Urothelium cell line (cell line): ENCODE measurements at places on chromosomes 13 and 19.

DNA sequence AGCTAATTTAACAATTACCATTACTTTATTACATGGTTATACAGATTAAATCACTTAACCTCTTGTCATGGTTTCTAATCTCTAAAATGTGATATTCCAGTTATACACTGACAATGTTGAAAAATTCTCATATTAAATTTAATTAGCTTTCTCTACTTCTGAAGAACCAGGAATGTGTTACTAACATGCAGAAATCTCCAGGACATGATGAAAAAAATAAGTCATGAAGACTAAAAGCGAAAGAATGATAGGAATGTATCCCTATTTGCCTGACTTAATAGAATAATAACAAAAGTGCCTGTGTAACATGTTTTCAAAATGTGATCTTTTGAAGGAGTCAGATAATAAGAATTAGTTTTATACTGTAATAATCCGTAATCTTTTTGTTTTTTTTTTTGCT is 2823.7 kb upstream of the PCDH20 start:
- peak; percentile 2 for DNase-seq

GRCh38 chr19:8240274-8241229 is 31.4 kb downstream of the CERS4 start:
- DNase-seq: peak; percentile 92

- no peak for DNase-seq
These were observed 9.9 kb upstream of the ZNF90 start for GRCh38 chr19:20067943-20068342.

DNA sequence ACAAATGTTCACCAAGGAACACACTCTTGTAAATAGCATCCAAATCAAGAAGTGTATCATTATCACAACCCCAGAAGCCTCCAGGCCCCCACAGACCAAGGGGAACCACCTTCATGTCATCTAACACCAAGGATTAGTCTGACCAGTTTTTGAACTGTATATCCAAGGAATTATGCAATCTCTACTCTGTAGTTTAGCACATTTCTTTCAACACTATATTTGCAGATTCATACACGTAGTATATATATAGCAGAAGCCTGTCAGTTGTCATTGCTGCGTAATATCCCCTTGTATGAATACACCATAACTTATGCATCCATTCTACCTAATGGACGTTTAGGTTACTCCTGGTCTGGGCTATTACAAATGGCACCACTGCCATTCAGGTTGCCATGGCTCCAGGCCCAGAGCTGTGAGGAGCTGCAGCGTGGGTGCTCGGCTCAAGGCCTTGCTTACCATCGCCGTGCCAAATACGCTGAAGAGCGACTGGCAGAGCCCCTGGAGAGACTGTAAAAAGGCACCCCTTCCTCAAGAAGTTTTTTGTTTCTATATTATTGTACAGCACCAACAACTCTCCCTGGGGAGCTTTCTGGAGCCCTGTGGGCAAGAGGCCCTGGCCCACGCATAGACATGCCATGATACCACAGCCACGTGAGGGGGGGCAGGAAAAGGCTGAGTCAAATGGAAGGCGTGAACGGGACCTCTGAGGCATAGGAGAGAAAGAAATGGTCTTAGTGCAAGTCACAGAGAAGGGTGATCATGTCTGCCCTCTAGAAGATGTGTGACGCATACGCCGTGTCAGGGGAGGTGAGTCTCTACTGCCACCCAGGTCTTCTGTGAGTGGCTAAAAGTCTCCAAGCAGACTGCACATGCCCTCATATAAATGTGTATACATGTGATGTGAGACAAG is 10.8 kb downstream of the LATS2 start:
- DNase-seq: no peak

DNA sequence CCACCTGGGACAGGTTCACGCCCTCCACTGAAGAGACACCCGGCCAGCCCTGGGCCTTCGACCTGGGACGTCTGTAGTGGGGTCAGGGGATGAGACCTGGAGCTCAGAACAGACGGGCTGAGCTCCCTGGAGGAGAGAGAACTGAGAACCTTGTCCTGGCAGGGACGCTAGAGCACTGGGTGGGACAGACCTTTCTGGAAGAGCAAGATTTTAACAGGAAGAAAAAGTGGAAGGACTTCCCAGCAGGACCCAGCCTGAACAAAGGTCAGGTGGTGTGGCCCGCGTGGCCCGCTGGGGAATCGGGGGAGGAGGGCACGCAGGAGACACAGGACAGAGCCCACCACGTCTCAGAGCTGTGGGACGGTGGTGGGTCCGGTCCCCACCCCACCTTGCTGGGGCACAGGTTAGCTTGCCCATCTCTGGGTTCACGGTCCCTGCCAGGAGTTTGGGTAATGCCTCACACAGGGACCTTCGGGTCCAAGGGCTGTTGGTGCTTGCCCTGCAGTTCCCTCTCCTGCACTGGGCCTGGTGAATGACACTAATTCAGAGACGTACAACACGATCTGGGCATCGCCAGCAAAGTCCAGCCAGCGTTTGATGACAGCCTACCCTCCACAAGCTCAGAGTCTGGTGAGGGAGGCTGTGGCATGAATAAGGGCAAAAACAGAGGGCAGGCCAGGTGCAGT is 1.2 kb upstream of the EFNA2 start:
- no peak for DNase-seq

- no peak for DNase-seq
These were observed 75.0 kb upstream of the GTF3A start for GRCh38 chr13:27349458-27349857.

GRCh38 chr19:44010468-44010867 is 7.7 kb downstream of the ZNF230 start:
- no peak for DNase-seq

GRCh38 chr19:19613506-19613905 is 5.0 kb downstream of the PBX4 start:
- no peak for DNase-seq

GRCh38 chr13:112679381-112679780 is 10.5 kb upstream of the ATP11A start:
- no peak for DNase-seq

GRCh38 chr13:76711550-76712182 is 174.5 kb downstream of the KCTD12 start:
- DNase-seq: peak; percentile 40

DNA sequence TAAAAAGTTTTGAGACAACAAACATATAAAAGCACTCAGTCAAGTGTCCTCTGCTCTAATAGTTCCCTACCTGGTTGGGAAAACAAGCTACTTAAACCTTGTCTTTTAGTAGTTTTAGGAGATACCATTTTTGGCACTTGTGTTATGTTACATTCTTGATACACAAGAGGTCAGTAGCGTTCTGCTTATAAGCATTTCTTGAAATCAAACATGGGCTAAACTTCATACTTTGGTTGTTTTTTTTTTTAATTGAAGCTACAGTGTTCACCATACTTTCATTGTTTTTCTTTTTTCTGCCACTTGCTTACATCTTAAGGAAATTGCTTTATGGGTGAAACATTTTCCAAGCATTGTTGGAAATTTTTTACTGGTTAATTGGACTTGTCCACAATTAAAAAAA is 12.9 kb downstream of the NHLRC3 start:
- no peak for DNase-seq

DNA sequence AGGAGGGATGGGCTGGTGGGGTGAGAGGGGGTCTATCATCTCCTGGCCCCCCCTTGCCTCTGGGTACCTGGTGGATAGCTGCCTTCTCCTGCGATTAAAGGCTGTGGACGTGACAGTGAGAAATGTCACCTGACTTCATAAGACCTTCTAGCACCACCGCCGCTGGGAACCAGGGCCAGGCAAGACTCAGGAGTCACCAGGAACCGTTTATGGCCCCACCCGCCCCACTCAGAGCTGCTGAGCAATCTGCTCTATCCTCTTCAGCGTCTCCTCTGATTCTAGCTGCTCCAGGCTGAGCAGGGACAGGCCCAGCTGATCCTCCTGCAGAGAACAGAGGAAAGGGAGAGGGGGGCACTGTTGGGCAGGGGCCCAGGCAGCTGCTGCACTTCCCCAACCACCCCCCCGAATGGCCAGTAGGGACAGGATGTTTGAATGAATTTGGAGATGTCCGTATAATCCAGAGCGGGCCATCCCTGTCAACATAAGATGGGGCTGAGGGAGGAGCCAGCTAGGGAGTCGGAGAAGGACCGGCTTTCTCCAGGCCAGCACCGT is 10.9 kb downstream of the KLC3 start:
- DNase-seq: no peak

GRCh38 chr13:42795666-42796065 is 14.3 kb downstream of the FAM216B start:
- DNase-seq: no peak

GRCh38 chr19:43809762-43810696 is 7.8 kb upstream of the LYPD5 start:
- peak; percentile 52 for DNase-seq

DNA sequence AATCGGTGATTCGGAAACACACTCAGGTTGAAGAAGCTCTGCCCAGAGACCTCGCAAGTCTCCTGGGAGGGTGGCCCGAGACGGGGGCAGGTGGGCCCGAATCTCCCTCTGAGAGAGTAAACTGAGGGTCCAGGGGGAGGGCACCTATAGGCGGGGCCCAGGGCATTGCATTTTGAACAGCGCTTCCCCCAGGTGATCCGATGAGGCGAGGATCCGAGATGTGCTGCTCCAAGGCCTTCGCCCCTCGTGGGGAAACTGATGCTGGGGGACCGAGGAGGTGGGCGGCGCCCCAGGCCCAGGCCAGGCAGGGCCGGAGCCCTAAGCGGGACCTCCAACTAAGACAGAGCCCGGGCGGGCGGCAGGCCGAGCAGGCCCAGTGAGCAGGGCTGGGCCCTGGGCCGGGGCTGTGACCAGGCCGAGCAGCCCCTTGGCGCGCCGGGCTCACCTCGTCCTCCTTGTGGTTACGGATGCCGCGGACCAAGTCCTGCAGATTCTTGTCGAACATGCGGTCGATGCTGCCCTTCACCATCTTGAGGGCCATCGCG is 500 bp downstream of the AP3D1 start:
- no peak for DNase-seq

DNA sequence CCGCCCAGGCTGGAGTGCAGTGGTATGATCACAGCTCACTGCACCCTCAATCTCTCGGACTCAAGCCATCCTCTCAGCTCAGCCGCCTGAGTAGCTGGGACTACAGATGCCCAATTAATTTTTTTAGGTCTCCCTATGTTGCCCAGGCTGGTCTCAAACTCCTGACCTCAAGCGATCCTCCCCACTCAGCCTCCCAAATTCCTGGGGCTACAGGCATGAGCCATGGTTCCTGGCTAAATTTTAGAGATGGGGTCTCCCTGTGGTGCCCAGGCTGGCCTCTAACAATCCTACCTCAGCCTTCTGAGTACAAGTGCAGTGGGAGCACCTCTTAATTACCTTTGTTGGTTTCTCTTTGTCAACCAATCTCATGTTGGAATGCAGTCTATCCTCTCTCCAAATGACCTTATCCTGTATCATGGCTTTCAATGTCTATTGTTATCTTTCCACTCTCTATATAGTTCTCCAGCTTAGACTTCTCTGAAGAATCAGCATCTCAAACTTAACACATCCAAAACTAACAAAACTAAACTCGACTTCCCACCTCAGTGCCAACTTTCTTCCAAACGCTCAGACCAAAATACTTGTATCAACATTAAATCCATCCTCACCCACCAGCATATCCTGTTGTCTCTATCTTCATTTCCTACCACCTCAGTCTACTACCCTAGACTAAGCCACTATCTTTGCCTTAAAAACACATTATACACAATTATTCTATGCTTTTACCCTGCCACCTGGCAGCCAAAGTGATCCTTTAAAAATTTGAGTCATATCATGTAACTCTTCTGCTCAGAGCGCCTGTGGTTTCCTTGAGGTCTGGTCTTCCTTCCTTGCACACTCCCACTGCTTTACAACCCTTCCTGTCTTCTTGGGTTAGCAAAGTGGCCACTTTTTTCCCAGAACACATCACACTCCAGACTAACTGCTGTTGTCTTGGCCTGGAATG is 6.7 kb downstream of the TPT1 start:
- no peak for DNase-seq

GRCh38 chr19:17379221-17379631 is 2.1 kb upstream of the PLVAP start:
- no peak for DNase-seq

GRCh38 chr19:39953915-39954314 is 17.1 kb upstream of the PSMC4 start:
- no peak for DNase-seq

- no peak for DNase-seq
These were observed 120.3 kb downstream of the ZDHHC20 start for GRCh38 chr13:21338639-21339278.

DNA sequence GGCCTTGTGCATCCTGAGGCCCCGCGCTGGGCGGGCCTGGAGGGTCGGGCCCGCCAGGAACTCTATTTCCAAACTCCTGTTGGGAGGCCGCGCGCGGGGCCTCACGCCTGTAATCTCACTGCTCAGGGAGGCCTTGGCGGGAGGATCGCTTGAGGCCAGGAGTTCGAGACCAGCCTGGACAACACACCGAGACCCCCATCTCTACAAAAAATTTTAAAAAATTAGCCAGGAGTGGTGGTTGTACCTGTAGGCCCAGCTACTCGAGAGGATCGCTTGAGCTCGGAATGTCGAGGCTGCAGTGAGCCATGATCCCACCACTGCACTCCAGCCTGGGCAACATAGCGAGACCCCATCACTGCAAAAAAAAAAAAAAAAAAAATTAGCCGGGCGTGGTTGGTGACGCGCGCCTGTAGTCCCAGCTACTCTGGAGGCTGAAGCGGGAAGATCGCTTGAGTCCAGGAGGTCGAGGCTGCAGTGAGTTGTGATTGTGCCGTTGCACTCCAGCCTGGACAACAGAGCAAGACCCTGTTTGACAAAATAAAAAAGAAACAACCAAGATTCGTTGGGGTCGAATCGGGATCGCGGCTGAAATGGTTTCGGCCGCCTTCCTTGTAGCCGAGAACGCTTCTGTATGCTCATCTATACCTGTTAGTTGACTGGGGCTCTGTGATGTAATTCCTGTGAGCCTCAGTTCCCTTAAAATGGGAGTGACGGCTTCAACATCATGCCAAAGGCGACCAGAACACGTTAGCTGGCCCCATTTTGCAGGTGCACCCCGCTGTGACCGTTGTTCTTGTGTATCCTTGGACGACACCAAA is 636 bp downstream of the SF3A2 start:
- DNase-seq: no peak

DNA sequence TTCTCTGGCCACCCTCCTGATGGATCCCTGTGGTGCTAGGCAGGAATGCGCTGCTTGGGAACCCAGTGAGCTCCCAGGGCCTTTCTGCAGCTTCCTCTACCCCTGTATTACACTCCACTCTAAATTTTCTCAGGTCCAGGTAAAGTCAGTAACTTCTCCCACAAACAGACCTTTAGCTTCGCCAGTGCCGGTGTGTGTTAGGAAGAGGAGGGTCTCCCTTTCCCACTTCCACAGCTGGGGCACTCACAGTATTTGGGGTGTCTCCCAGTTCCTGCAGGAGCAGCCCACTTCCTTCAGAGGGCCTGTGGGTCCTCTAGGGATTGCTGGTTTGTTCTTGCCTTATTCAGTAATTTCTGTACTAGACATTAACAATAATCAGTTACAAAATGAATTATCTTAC is 193.5 kb upstream of the PCDH17 start:
- no peak for DNase-seq

DNA sequence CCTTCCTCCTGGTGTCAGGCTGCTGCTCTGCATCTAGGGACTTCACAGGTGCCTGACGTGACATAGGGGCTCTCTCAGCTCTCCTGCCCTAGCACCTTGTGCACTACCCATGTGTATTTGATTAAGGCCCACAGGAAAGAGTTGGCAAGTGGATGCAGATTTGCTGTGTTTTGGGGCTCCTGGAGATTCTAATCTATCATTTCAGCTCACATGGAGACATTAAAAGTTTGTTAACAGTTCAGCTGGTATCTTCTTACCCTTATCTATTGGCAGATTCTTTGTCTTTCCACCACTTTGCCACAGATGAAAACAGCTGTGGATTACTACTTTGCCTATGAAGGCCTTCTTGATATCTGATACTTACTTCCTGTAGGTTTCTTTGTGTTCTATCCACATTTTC is 41.9 kb downstream of the WASF3 start:
- no peak for DNase-seq
